Left cardiac atrium (tissue), 4 donors: ENCODE measurements at places on chromosomes 12 and 14.

GRCh38 chr14:59376686-59377085 lies 88.5 kb downstream of the GPR135 start:
- DNase-seq = no peak

DNA sequence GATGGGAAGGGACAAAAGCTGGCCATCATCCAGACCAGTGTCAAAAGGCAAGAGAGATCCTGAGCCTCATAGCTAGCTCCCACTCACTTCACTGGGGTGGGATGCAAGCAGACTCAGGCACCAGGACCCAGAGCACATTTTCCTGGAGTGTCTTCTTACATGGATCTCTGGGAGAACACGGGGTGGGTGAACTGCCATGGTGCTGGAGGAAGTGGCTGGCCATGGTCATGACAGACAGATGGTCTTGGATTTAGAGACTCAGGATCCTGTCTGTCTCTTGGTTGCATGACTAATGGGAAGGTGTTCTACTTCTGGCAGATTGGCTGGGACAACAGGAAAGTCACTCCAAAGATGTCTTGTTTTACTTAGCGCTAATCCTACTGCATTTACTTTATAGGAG lies 311.5 kb downstream of the ATP23 start:
- DNase-seq = no peak

GRCh38 chr12:109868182-109869051 lies 11.9 kb downstream of the GLTP start:
- no peak for DNase-seq

GRCh38 chr14:47346849-47347248 lies 328.6 kb downstream of the MDGA2 start:
- no peak for DNase-seq

- DNase-seq = no peak
These were observed 46.0 kb downstream of the ATP2B1 start for GRCh38 chr12:89662623-89663022.

GRCh38 chr12:123889848-123890535 lies 82.6 kb downstream of the CCDC92 start:
- DNase-seq = no peak

DNA sequence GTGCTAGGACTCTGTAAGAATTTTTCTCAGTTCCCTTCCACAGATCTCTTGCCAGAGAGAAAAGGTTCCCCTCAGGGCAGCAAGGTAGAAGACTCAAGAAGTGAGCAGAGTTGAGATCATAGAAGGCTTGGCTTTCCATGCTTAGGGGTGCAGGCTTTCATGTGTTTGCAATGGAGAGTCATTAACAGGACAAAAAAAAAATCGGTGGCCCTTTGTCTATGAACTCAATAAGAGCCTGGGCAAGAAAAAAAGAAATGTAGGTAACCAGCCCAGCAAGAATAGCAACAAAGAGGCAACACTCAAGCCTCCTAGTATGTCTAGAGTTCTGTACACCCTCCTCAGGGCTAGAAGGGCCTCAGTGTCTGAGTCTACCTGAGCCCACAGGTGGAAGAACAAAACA lies 23.4 kb upstream of the LRP6 start:
- no peak for DNase-seq

DNA sequence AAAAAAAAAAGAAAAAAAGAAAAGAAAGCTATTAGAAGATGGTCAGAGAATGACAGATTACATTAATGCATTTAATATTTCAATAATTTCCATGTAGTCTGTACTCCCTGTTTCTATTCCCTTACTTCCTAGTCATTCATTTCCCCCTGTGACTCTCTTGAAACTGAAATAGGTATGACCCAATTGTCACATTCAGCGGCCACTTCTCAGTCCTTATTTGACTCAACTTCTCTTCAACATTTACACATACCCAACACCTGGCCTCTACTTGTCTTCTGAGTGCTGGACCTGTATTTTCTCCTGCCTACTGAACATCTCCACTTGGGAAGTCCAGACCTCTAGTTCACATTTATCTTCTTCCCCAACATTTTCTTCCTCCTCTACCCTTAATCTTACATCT lies 7.2 kb downstream of the EEA1 start:
- no peak for DNase-seq

DNA sequence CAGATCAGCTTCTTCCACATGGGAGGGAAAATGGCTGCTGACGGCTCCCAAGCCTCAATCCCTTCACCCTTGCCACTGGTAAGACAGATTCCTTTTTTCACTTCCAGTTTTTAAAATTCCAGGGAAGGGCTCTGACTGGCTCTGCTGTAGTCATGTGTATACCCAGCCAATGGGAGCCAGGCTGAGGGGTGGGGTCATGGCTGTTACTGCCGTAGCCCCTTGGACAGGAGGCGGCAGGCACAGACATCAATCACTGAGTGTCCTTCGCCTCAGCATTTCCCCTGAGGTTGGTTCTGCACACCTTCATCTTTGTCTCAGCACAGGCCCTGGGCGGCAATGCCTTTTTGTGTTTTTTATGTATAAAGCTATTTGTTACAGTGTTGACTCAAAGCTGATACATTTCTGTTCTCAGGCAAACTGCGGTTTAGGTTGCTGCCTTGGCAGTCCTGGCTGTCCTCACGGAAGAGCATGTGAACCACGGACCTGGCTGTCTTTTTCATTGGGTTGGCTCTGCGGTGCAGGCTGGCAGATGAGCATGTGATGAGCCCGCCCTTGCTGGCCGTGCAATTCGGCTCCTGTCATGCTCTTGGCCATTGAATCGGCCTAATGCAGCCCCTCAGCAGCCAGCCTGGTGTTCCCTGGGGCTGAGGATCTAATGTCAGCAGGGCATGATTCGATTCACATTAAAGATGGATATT lies 74.3 kb downstream of the PPM1A start:
- no peak for DNase-seq

DNA sequence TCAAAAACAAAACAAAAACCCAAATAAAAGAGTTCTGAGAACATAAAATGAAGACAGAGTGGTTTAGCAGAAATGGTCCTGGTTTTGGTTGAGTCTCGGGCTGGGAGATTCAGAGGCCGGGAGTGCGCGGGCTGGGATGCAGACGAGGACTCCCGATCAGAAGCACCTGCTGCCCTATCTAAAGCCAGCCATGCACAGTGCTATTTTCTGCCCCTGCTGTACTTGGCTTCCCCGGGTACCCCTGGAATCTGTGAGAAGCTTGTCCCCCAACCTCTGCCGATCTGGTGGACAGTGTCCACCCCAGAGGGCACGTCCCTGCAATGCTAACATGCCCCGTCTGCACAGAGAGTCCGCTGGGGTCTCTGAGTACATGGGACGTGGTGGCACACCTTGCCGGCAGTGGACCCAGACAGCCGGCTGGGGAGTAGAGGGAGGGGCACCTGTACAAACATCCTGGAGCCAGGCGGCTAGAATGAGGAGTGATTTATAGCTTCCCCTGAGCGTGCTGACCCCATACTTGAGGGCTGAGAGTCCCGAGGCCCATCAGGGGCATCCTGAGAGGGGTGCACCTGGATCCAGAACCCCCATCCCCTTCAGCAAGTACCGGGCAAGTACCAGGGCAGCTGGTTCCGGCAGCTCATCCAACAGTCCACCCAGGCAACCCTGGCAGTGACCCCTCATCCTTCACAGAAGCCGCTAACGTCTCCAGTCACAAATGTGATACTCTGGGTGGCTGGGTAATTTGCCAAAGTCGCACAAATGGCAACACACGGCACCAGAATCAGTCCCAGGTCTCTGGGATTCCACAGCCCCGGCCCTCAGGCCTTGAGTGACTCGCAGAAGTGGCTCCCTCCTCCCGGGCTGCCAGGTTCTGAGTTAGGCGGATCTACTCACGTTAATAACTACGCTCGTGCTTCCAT lies 37.1 kb downstream of the CHGA start:
- DNase-seq = no peak

DNA sequence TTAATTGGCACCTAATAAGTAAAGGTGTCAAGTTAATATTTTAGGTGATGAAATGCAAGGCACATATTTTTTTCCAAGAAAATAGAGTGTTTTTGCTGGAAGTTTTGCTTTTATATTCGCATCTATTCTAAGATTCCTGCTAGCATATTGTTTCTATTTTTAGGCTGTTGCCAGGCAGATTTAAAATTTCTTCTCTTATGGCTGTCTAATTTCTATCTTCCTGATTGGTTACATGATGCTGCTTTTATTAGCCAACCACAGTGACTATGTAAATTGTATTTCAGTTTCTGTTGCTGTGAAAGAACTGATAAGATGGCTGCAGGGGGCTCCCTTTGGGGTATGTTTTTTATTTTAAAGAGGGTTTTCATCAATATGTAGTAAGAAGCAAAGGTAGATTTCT lies 42.7 kb downstream of the ATF7IP start:
- DNase-seq = no peak

- DNase-seq = no peak
These were observed 11.9 kb downstream of the NPAS3 start for GRCh38 chr14:32950584-32950983.

DNA sequence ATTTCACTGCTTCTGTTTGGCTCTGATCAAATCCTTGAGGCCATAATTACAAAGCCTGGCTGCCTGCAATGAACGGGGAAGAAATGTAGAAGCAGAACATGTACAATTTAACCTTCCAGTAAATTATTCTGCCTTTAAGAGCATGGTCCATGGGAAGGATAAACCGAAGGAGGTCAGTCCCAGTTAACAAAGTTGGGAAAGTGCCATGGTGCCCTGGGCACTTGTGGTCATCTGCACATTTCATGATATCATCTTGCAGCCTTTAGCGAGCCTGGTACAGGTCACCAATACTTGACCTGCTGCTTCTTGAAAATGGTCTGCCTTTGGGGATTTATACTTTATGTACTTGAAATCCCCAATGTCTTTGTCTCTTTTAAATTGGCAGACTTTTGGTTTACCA lies 175.9 kb upstream of the KITLG start:
- no peak for DNase-seq

DNA sequence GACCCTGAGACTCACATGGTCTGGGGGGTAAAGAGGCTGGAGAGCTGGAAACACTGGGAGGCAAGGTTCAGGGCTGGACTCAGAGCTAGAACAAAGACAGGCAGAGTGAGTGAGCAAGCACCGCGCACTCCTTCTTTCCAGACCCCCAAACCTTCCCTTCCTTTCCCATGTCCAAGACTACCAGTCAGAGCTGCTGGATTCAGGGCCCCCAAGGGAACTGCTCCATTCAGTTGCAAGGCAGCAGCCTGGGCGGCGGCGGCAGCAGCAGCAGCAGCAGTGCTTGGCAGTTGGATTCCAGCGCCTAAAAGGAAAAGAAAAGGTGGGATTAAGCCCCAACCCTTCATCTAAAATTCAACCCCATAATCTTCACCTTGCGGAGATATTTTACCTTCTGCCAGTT lies 17.1 kb downstream of the RBM23 start:
- no peak for DNase-seq
